ENCODE measurements at places on chromosomes 12 and 14.

DNA sequence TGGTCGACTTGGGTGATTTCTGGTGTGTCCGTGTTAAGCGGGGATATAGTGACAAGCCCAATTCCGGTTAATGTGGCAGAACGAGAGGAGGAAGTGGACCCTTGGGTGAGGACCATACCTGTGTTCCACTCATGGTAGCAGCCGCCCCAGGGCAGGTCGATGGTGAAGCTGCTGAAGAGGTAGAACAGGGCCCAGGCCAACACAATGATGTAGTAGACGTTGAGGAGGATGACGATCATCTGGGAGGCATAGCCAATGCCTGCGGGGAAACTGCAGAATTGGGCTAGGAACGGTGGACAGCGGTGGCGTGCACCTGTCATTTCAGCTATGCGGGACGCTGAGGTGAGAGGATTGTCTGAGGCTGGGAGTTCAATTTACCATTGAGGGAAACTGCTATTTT is 20.1 kb downstream of the SLC6A13 start:
- no peak for DNase-seq

DNA sequence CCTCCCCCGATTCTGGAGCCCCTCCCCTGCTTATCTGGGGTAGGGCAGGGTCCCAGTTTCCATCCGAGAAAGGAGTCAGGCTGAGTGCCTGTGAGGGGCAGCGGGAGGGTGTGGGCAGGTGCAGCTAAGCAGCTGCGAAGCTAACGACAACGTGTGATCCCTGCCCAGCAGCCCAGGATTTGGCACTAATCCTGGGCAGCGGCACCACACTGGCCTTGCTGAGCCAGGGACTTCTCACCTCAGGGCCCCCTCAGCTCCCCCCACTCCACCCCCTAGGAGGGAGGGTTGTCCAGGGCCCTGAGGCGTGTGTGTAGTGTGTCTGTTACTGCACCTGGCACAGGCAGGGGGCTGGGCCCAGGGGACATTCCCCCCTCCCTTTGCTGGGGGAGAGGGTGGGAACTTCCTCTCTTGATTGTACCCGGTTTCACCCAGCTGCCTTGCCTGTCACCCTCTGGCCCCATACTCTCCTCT is 1.8 kb downstream of the SMIM41 start:
- no peak for DNase-seq

DNA sequence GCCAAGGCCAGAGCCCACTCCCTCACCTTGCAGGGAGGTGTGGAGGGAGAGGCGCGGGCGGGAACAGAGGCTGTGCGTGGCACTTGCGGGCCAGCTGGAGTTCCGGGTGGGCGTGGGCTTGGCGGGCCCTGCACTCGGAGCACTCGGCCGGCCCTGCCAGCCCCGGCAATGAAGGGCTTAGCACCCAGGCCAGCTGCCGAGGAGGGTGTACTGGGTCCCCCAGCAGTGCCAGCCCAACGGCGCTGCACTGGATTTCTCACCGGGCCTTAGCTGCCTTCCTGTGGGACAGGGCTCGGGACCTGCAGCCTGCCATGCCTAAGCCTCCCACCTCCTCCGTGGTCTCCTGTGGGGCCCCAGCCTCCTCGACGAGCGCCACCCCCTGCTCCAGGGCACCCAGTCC is 107.5 kb downstream of the FAR2 start:
- no peak for DNase-seq

- DNase-seq, result no peak
Measured at GRCh38 chr14:33413381-33413780, 474.7 kb downstream of the NPAS3 start.

DNA sequence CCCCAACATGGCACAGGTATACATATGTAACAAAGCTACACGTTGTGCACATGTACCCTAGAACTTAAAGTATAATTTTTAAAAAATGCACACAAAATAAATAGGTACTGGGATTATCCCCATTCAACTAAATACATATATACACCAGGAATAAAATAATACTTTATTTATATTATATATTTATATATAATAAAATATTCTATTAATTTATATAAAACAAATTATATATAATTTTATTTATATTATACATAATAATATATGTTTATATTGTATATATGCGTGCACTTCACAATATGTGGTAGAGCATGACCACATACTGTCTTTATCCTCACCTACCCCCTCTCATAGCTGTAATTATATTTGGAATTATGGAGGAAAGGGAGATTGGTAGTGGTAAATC is 119.1 kb upstream of the TMEM260 start:
- DNase-seq, result no peak

DNA sequence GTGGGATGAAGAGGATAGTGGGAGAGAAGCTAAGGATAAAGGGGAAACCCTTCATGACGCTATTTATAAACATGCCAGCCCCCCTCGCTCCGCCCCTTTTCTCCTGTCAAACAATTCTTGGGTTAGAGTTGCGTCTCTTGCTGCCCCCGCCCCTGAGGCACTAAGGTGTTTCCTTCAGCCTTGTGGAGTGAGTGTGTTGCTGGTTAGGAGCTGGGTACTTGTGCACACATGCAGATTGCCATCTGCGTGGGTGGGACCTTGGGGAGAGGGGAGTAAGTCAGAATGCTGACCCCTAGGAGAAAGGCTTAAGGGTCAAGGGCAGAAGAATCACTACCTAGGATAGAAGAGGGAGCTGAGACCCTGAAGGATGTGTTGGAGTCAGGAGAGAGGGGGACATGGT is 5.4 kb downstream of the FOXJ2 start:
- no peak for DNase-seq

DNA sequence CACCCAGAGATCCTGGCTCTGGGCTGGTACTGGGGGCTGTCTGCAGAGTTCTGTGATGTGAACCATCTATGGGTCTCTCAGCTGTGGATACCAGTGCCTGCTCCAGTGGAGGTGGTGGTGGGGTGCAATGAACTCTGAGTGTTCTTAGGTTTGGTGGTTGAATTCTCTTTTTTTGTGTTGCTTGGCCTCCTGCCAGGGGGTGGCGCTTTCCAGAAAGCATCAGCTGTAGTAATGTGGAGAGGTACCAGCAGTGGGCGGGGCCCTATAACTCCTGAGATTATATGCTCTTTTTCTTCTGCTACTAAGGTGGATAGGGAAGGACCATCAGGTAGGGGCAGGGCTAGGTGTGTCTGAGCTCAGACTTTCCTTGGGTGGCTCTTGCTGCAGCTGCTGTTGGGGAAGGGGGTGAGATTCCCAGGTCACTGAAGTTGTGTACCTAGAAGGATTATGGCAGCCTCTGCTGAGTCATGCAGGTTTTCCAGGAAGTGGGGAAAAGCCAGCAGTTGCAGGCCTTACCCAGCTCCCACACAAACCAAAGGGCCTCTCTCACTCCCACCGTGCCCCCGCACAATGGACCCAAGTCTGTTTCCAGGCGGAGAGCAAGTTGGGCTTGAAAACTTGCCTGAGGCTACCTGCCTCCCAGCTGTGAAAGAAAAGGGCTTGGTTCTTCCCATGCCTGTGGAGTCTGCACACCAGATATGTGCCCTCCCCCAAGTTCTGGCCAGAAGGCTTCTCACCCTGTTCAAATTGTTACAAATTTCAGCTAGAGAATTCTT is 18.6 kb downstream of the CCER1 start:
- DNase-seq, result no peak

- no peak for DNase-seq
Measured at GRCh38 chr14:43786066-43786762, 720.9 kb downstream of the FSCB start.

DNA sequence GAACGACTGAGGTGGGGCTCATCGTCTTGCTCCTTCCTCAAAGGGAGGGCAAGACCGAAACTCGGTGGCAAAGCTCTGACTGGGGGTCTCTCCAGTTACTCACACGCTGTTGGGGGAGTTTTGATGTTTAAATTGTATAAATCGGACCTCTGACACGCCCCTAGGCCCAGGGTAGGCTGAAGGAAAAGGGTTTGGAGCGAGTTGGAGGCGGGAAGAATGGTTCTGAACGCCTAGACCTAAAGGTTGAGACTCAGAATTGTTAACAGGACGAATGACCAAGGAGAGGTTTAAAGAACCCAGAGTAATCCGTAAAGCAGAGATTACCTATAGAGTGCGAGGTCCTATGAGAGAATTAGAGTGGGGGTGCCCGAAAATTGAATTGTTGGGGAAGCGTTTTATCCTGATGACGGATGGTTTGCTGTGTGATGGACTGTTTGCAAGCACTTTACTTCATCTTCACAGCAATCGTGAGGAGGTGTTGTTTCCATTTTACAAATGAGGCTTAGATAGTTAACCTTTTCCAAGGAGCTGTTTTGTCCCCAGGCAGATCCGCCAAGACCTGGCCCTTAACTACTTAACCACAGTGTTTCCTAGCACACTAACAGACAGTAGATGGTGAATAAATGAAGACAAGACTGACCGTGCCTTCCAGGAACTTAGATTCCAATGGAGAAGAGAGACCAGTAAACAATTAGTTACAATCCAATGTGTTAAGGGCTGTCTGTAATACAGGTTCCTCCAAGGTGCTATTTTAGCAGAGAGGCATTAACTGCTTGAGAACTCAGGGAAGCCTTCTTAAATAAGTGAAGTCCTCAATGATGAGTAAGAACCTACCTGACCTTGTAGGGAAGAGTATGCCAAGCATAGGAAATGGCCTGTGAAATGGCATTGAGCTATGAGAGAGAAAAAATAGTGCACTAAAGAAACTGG is 929 bp upstream of the UBE2N start:
- DNase-seq, result no peak

DNA sequence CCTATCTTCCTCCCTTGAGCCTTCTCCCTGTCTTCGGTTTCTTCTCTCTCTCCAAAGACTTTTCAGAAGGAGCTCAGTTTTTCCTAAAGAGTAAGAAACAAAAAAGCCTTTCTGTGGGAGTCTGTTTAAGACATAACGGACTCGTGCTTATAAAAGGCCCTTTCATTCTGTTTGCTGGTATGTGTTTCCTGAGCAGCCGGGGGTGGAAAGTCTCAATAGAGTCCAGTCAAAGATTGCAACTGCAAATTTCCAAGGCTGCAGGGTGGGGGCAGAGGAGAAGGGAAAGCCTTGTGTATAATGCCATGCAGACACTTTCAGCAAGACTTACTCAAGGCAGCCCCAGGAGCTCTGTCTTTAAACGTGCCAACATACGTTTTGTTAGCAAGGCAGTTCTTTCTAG is 62.2 kb downstream of the GNG2 start:
- no peak for DNase-seq

DNA sequence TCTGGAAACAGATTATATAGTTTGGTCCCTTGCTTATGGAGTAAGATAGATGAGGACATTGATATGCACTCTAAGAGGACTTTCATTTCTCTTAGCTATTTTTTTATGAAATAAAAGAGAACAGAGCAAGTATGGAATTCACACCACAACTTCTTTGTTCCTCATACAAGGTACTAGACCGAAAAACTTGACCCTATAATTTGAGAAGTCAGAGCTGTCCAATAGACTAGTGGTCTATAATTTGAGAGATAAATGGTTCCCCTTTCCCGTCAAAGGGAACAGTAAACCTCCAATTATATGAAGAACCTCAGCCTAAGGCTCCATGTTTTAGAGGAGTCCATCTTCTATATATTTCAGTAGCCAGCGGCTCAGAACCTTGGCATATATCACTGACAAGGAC is 58.5 kb upstream of the HIF1A start:
- peak; percentile 60 for DNase-seq

- no peak for DNase-seq
Measured at GRCh38 chr12:119410396-119410795, 75.9 kb downstream of the CCDC60 start.

- no peak for DNase-seq
Measured at GRCh38 chr12:67981287-67982162, 7.7 kb upstream of the IFNG-AS1 start.

DNA sequence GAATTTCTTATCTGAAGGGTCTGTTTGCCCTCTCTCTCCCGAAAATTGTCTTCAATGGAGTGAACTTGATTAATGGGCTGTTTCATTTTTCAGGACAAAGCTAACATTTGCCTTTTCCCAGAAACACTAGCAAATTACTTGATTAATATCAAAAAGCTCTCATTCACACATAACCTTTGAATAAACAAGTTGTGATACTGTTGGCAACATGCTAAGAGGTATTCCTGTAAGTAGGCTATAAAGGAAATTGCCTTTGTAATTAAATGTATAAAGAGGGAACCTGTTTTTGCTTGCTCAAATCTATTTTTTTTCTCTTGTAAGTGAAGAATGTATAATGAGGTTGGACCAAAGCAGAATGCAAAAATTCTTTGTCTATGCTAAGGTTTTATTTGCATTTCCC is 457.2 kb downstream of the TMTC2 start:
- DNase-seq, result no peak

DNA sequence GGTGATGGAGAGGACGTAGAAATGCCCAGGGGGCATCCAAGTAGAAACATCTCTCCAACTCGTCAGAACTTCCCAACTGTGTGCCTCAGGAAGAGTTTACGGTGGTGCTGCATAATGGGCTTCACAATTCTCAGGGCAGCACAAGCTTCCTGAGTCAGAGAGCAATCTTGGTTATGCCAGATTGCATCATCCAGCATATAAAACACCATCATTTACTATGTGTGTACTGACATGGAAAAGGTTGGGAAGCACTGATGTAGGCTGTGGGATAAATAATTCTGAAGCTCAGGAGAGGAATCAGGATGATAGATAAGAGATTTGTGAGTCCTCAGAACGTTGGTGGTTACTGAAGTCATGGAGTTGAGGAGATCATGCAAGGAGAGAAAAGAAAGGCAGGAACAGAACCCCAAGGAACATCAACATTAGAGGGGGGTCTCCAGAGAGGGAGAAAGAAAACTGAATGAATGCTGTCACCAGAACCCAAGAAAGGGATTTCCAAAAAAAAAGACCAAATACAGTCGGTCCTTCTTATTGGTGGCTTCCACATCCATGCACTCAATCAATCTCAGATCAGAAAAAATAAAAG is 4.7 kb upstream of the NCKAP5L start:
- DNase-seq, result no peak
